CD4-positive, CD25-positive, alpha-beta regulatory T cell (primary cell): ENCODE measurements at places on chromosomes 1 and 21.

GRCh38 chr1:27979151-27979858, 19.5 kb downstream of the XKR8 start:
- DNase-seq: peak; percentile 76

- DNase-seq: no peak
These were observed 3.0 kb downstream of the CDC42 start for GRCh38 chr1:22055463-22055862.

- no peak for DNase-seq
These were observed 49.3 kb downstream of the VWA5B1 start for GRCh38 chr1:20339811-20340457.

DNA sequence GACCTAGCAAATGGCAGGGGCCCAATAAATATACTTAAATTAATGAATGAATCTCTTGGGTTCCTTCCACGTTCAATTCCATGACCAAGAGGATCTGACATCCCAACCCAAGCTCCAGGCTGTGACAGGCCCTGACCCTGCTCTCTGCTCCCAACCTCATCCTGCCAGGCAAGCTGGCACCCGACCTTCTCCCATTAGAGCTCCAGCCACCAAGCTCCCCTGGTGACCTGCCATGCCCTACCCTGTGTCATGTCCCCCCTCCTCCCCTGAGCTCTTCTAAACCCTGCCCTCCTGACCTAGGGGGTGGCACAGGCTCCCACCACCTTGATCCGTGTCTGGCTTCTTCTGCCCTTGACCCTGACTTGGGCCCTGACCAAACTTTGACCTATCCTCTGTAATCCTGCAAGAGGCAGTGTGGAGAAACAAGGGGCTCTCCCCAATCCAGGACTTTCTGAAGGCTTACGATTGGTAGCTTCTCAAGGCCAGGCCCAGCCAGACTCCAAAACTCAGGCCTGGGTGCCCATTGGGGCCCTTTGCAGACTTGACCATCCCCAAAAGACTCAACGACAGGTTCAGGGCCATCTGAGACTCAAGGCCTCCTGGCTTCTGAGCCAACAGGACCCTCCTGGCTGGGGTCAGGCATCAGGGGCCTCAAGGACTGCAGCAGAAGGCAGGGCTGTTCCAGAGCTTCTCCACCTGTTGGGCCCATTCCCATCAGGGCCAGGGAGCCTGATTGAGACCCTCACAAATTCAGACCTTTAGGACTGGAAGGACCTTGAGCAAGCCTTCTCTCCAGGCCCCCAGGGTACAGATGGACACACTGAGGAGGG, 249.0 kb downstream of the PTPRU start:
- no peak for DNase-seq

GRCh38 chr21:21067375-21067774, 69.2 kb downstream of the NCAM2 start:
- no peak for DNase-seq
